ENCODE measurements at places on chromosomes 3 and 15. TPM values are rescaled to one million over a fixed set of nuclear protein-coding genes. Genes with fewer than 3 reads are reported as not detected.

- no peak for DNase-seq
Measured at GRCh38 chr15:29480949-29481348, 211.3 kb upstream of the NSMCE3 start.

- no peak for DNase-seq
Measured at GRCh38 chr3:102206511-102207031, 228.2 kb upstream of the ZPLD1 start.

DNA sequence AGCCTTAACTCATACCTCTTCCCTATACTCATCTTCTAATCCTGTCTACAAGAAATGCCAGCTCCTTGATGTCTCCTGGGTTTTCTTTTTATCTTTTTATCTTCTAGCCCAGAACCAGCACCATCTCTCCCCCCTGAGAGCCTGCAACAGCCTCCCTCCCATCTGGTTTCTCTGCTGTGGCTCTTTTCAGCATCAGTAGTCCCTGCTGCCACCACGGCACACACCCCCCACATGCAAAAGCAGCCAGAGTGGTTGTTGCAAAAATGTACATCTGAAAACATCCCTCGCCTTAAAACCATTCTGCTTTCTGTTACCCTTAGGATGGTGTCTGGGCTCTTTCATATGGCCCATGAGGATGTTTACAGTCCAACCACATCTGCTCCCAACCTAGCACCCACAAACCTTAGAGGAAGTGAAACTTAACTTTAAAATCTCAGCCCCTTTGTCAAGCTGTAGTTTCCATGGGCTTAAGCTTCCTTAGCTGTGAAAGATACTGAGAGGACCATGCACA, 775 bp downstream of the TTC21A start:
- DNase-seq, result no peak

DNA sequence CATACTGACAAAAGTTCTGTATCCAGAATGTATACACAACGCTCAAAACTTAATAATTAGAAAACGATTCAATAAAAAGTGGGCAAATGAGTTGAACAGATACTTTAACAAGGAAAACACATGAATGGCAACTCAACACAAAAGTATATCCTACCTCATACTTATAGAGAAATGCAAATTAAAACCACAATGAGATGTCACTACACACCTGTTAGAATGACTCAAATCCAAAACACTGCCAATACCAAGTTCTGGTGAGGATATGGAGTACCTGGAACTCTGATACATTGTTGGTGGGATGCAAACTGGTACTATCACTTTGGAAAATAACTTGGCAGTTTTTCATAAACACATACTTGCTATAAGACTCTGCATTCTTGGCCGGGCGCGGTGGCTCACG, 42.1 kb downstream of the PRTG start:
- no peak for DNase-seq

- no peak for DNase-seq
Measured at GRCh38 chr3:14156201-14156600, 22.2 kb downstream of the XPC start.

DNA sequence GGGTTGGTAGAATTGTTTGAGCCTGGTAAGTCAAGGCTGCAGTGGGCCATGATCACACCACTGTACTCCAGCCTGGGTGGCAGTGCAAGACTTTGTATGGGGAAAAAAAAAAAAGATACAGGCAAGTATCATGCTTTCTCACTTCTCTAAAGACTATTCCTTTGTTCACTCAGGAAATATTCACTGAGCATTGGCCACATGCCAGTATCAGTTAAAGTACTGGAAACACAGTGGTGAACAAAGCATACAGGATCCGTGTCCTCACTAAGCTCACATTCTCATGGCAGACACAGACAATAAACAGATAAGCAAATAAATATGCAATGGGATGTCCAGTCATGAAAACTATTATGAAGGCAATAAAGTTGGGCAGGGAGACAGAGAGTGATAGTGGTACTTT, 5.1 kb upstream of the MTHFS start:
- no peak for DNase-seq

DNA sequence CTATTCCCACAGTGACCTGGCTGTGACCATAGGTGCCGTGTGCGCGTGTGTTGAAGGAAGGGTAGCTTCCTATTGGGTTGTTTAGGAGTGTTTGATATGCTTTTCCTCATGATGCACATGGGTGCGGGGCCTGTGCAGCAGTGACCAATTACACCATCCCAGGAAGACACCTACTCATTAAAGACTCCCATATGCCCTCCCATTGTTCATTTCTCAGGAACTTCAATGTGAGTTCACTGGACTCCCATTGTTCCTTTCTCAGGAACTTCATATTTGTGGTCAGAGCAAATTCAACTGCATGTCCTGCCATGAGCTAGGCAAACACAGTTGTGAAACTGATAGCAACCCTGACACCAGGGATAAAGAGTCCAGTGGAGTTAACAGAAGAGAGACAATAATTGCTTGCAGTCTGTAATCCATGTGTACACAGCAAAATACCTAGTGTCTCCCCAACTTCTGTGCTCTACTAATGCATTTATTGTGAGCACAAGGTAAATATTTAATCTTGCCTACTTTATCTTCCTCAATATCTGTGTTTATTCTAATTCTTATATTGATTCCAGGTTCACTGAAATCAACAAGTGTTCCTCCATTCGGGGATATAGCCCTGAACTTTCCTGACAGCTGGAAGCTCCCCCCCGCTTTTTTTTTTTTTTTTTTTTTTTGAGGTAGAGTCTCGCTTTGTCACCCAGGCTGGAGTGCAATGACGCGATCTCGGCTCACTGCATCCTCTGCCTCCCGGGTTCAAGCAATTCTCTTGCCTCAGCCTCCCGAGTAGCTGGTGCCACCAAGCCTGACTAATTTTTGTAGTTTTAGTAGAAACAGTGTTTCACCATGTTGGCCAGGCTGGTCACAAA, 57.5 kb upstream of the GCNT3 start:
- DNase-seq, result no peak

Gene AGBL1
- 0.16 TPM for polyA plus RNA-seq

Gene KLF13
- polyA plus RNA-seq, result 69.1 TPM

Gene ULK3
- polyA plus RNA-seq, result 34.3 TPM

Gene TNFAIP8L3
- 1.7 TPM for polyA plus RNA-seq

Gene WDR93
- polyA plus RNA-seq, result 3.4 TPM

Gene LRRC2
- 2.1 TPM for polyA plus RNA-seq
